Testis (tissue), 5 donors: ENCODE measurements at places on chromosomes 3 and 15. TPM values are rescaled to one million over a fixed set of nuclear protein-coding genes. Genes with fewer than 3 reads are reported as not detected.
A peak's percentile ranks its signal among the peaks of the same experiment; 100 is the strongest.

ENTPD3 gene
- 0.50 TPM for total RNA-seq

LXN gene
- total RNA-seq = 3.3 TPM

ISLR2 gene
- total RNA-seq = 12.8 TPM

CCDC12 gene
- 66.6 TPM for total RNA-seq

DNA sequence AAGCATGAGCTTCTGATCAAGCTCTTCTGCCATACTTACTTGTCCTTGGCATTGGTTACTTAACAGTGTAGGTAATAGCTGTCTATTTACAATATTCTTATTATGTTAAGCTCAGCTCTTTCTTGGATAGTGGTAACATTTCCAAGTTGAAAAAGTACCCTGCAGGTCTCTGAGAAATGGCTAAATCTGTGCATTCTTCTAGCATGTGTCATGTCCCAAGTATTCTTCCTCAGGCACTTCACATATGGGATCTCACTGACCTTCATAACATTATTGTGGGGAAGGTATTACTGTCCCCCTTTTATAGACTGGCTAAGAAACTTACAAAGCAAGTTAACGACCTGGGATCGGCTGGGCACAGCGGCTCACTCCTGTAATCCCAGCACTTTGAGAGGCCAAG, 236.1 kb downstream of the RORA start:
- DNase-seq = no peak

DNA sequence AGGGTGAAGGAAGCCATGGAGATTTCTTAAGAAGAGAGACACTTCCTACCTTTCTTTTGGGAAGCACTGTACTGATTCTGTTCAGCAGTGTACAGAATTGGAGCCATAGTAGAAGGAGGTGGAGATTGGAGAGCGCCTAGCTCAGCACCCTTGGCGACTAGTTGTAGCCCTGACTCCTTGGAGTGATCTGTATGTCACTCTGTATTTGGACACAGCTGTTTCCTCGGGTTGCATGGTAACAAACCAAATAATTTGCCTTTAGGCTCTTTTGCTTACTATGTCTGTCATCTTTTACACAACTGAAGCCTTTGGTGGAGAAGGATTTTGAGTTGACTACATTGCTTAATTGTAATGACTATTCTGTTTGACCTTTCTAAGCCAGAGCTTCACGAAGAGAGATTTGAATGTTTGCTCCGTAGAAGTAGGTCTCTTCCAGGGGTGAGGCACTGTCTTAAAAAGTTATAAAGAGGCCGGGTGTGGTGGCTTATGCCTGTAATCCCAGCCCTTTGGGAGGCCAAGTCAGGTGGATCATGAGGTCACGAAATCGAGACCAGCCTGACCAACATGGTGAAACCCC, 77.1 kb downstream of the AKAP13 start:
- DNase-seq = no peak

GRCh38 chr3:184439096-184439495, 59.2 kb downstream of the CHRD start:
- DNase-seq = no peak

- no peak for DNase-seq
Observed at GRCh38 chr3:2898591-2899353, 211.4 kb downstream of the IL5RA start.

DNA sequence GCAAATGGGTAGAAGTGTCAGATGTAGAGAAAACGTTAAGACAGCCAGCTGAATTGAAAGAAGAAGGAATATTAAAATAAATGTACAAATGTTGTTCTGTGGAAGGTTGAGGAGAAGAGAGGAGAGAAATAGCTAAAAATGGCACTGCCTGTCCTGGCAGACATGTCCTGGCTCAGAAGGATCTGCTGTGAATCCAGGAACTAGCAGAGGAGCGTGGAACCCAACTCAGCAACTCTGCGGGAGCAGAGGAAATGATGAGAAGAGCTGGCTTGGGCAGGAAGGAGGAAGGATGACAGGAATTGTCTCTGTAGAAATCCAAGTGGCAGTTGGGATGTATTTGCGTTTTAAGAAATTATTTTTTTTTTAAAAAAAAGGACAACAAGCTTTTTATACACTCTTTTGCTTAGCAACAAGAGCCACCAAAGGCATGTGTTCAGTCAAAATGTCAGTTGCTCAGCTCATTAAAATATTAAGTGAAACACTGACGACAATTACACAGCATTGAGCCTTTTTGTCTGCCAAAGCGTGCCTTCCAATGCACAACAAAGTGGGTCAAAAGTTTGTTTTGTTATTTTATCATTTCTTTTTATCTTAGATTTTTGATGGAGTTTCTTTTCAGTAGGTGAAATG, 16.1 kb downstream of the NANOGP8 start:
- no peak for DNase-seq

DNA sequence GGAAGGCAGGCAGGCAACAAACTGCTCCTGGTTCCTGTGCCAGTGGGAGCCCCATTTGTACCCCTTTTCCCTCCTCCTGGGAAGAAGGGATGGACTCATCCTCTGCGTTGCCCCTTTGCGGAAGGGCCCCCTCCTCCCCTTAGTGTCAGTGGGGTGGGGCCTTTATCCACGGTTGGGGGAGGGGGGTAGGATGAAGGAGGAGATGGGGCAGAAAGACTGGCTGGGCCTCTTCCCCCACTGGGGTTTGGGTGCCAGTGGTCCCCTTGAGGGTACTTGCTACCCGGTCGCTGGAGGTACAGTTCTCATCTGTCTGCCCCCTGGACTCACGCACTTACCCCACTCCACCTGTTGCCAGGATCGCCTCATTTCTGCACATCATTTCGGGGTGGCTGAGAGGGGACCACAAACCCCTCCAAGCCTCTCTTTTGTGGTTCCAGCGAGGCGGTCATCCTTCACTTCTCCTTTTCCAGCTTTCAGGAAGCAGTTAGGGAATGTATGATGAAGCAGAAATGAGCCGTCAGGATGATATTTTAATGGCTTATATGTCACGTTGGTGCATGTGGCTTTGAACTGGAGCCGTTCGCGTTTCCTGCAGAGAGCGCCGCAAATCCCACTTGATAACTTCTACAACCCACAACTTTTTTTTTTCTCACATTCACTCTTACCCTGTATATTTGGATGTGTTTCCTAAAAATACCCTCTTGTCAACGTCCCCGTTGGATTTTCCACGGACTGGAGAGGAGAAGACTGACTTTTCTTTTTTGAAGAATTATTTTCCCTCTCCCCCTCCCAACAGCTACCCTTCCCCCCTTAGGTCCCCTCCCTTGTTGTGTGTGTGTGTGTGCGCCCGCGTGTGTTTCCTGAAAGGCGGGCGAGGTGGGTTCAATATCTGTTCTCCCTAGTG, at the start of gene ZIC4:
TSS of gene ZIC4 (minus strand) at position 516 of the 904 bp plus-strand sequence. CDS start 3,746 bp downstream, outside the sequence.
- no peak for DNase-seq

- DNase-seq = no peak
Observed at GRCh38 chr3:132416161-132416560, 1.1 kb upstream of the DNAJC13 start.

DNA sequence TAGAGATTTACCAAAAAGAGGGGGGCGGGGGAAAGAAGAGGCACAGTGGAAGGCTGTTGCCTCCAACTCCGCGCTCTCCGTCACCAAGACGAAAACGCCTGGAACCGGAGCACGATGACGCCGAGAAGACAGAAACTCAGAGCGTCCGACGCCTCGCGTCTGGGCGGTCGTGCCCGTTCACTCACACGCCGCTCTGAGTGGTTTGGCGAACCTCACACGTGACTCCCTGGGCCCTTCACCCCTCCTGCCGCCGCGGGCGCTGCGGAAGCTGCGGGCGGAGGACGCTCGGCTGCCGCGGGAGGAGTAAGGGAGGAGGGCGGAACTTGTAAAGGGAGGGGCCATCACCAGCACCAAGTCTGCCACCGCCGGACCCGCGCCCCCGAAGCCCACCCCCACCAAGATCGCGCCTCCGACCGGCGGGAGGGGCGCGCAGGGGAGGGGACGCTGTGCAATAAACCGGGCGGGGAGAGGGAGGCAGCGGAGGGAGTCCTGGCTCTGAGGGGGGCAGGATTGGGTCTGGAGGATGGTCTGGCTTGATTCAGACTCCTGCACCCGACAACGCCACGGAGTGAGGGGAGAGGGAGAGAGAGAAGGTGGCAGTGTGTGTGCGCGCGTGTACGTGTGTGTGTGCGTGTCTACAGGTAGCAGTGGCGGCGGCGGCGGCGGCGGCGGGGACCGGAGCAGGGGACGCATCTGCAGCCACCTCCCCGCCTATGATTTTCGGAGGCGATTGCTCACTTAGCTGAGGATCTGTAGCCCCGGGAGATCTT, 1.9 kb upstream of the NLGN1 start:
- peak; percentile 88 for DNase-seq

DNA sequence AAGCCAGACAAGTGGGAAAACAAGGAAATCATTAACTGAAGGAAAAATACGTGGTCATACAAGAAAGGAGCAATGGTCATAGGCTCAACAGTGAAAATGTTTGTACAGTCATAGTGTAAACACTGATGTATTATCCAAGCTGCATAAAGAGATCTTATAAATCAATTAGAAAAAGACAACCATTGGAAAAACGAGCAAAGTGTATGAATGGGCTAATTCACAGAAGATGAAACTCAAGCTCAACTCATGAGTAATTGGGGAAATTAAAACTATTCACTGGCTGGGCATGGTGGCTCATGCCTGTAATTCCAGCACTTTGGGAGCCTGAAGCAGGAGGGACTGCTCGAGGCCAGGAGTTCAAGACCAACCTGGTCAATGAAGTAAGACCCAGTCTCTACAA, 6.4 kb upstream of the IGF2BP2 start:
- DNase-seq = no peak

DNA sequence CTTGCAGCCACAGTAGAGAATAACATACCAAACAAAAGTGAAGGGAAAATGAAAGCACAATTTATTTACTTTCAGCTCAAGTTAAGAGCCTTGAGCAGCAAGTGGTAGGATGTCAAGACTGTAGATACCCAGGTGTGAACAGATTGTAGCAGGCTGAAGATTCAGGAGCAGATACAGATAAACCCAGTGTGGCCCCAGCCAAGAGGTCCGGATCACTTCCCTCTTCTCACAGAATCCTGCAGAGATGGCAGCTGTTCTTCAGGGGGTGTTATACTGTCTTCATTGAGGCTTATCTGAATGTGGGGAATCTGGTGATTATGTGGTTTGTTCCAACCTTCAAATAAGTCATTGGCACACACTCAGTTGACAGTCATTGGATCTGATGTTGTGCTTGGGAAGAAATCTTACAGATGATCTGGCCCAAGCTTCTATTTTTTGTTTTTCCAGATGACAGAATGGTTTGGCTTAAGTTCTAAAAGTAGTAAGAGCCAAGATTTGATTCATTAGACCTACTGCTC, 2.2 kb downstream of the STARD9 start:
- no peak for DNase-seq
